ENCODE measurements at places on chromosomes 16 and 17.

DNA sequence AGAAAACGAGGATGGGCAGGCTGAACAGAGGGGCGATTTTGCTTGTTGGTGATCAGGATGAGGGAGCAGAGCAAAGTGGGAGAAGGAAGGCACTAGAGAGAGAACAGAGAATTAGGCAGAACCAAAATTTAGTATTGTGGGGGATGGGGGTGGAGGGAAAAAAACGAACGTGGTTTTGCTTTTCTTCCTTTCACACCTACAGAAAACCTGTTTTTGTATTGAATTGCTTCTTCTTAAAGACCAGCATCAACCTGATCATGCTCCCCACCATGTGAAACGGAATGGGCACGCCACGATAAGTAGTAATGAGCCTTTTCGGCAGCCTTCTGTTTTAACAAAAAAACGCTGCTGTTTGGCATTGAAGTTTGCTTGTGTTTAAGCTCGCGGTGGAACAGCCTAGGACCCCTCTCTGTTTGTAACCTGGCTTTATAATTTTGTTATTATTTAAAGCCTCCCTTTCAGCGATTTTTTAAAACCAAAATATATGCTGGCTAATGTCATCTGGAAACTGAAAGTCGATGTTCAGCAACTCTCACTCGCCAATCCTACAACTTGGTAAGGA lies 36.8 kb downstream of the ERCC4 start:
- DNase-seq: no peak

DNA sequence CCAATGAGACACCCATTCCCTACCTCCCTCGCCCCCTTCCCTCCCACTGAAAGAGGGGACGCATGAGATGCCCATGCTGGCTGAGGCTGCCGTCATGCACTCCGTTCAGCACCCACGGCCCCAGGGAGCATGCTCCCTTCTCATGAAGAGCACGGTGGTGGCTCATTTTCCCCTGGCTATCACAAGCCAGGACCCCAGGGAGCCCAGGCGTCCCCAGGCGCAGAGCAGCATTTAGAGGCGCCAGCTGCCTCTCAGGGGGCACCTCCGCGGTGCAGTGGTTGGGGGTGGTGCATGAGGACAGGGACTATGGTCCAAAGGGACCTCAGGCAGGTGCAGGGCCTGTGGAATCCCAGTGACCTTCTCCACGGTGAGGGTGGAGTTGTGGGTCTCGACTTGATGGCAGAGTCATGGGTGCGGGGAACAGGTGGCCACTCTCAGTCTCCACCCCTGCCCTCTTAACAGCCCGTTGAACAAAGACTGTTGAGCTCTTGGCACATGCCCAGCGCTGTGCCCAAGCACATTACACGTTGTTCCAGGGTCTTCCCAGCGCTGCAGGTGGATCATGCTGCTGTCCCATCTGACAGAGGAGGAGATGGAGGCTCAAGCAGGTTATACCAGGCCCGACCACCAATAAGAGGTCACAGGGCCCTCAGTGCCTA lies 13.6 kb downstream of the KIF19 start:
- no peak for DNase-seq

GRCh38 chr17:39801055-39801454 lies 63.1 kb downstream of the IKZF3 start:
- DNase-seq: no peak

DNA sequence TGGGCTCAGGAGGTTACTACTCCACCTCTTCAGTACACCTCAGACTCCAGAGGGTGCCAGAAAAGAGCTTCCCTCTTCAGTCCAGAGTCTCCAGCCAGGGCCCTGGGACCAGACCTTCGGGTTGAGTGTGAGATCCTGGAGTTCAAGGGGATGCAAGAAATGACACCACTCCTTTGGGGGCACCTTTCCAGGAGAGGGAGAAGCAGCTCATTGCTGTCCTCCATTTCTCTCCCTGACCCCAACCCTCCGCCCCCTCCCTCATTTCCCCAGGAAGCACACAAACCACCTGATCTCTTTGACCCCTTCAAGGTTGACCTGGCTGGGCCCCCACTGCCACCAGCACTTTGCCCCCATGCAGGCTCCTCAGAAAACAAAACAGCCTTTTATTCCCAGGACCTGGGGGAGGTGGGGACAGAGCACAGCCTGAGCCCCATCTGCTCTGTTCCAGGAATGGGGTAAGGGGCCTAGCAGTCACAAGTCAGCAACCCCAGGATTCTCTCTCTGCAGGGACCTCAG lies 21.4 kb downstream of the CDH5 start:
- DNase-seq: peak; percentile 6

DNA sequence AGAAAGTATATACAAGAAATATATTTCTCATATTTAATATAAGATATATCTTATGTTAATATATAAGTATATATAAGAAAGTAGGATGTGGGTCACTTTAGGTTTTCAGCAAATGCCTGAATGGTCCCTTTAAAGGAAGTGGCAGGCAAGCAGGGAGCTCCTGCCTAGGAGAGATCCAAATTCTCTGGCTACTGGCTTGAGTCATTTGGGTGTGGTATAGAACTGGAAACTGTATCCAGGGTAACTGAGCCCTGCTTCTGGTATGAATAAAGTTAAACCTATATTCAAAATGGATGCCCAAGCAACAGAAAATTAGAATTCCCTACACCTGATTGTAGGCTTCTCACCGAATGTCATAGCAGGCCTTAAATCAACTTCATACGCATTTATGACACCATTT lies 144.4 kb downstream of the ZNF18 start:
- DNase-seq: no peak
